Renal cortical epithelial cell (primary cell): ENCODE measurements at places on chromosomes 3 and 15.

DNA sequence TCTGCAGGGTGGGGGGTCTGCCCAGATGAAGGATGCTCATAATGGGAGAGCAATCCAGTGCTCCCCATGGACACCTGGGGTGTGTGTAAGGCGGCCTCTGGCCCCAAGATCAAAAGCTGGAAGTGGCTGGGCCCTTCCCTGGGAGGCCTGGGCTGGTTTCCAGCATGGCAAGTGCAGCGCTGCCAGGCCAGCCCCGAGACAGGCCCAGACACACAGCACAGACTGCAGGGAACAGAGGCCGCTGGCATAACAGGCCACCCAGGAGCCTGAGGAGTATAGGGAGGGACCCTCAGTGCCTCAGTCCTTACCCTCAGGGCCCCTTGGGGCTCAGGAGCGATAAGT lies 10.0 kb downstream of the ITPKA start:
- no peak for DNase-seq

GRCh38 chr3:184016169-184016570 lies 1.5 kb downstream of the ABCC5 start:
- DNase-seq = no peak

GRCh38 chr15:31399544-31400171 lies 73.0 kb downstream of the KLF13 start:
- DNase-seq = no peak

DNA sequence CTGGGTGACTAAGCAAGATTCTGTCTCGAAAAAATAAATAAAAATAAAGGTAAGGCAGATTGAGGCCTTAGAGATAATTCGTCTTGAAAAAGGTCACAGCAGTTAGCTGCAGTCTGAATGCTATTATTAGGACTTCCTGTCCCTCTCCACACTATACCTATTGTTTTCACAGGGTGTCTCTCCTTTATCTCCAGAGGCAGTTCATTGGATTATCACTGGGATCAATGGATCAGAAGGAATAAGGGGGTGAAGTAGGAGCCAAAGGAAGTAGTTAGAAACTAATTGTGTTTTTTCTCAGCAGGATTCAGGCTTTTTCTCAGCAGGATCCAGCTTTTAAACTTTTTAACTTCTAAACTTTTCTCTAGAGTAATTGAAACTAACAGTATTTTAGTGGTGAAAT lies 326.9 kb downstream of the IL5RA start:
- no peak for DNase-seq

- DNase-seq = no peak
Measured at GRCh38 chr15:83398626-83399025, 48.5 kb upstream of the SH3GL3 start.

DNA sequence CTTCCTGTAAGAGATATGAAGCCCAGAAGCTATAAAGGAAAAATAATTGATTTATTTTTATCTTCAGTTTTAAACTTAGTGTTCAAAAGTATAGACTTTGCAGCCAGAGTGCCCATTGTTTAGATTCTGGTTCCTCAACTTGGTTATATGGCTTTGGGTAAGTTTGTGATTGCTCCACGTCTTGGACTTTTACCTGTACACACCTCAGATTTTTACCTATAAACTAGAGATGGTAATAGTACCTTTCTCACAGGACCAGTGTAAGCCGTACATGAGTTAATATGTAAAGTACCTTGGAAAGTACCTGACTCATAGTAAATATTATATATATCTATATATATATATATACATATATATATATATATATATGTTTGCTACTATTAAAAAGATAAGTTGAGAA lies 283.8 kb downstream of the RAP2B start:
- no peak for DNase-seq

- DNase-seq = peak; percentile 79
Measured at GRCh38 chr15:90358124-90359033, 6.3 kb downstream of the ZNF774 start.

DNA sequence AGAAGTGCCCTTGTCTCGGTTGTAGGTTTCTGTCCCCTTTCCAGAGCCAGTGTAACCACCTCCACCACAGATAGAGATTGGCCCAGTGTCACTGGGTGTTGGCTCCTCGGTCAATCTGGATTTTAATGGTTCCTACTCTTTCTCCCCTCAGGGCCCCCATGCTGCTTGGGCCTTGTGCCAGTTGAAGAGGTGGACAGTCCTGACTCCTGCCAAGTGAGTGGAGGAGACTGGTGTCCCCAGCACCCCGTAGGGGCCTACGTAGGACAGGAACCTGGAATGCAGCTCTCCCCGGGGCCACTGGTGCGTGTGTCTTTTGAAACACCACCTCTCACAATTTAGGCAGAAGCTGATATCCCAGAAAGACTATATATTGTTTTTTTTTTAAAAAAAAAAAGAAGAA lies 75.2 kb downstream of the BOC start:
- no peak for DNase-seq

GRCh38 chr3:113736548-113737089 lies 9.4 kb downstream of the NAA50 start:
- DNase-seq = peak; percentile 66

GRCh38 chr3:115996420-115997108 lies 373.3 kb downstream of the GAP43 start:
- peak; percentile 54 for DNase-seq

GRCh38 chr15:81279621-81280485 lies 44.1 kb downstream of the STARD5 start:
- peak; percentile 77 for DNase-seq

DNA sequence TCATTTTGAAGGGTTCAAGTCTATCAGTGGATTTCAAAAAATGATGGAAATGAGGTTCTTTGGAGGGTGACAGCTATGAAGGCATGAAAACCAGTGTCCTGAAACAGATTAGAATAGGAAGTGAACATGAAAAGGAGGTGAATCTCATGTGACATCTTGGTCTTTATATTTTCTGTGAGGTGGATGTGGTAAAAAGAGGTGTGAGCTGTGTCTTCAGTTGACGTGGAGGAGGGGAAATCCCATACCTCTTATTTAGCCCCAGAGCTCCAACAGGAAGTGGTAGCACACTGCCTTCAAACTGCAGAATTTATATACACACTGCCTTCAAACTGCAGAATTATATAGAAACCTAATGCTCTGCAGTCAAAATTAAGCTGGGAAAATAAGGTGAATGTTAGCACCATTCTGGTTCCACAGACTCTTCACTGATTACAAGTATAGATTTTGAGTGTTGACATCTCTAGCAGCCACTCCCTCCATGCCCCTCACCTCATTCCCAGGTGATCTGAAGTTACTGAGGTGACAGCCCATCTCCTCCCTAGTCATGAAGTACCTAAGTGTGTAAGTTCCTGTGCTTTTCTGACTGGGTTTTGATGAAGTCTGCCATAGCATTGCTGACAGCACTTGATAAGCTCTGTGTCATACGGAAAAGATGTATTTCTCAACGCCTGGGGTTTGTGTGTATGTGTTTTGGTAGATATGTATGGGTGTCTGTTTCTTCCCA lies 2.7 kb downstream of the RAB8B start:
- no peak for DNase-seq

- DNase-seq = no peak
Measured at GRCh38 chr15:81752546-81752942, 293.3 kb downstream of the MEX3B start.

DNA sequence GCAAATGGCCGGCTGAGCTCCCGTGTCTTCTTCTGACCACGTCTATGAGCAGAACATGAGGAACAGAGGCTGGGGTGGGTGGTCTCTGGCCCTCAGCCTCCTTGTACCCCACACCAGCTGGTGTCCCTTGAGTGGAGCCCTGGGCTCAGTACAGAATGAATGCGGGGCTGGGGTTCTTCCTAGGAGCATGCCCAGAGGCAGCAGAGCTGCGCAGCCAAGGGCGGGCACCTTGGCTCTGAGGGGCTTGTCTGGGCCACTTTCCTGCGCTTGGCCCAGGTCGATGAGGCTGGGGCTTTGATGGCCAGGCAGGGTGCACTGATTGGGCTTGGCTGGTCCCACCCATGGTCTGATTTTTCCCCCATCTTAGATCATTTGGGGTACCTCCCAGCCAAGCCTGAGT lies 6.4 kb downstream of the SCN5A start:
- no peak for DNase-seq

DNA sequence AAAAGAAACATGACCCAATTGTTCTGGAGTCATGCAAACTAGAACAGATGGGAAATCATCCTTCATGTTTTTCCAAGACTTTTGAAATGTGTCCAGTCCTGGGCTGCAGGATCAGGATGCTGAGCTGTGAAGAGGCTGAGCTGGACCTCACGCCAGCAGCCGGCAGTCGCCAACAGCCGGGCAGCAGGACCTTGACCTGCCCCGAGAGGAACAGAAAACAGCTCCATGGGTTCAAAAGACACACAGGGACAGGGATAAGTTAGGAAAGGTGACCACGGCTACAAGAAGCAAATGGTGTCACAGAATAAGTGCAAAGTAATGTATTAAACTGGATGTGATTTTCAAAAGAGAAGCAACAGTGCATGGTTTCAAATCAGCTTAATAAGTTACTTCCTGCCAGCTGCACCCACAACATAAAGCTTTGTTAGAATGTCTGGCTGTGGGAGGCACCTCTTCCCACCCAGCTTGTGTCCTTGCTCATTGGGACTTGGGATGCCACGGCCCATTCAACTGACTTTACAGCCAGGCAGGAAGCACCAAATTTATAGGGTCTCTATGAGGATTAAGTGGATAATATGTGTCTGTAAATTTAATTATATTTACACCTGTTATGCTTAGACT lies 266.4 kb downstream of the GABRG3 start:
- no peak for DNase-seq

DNA sequence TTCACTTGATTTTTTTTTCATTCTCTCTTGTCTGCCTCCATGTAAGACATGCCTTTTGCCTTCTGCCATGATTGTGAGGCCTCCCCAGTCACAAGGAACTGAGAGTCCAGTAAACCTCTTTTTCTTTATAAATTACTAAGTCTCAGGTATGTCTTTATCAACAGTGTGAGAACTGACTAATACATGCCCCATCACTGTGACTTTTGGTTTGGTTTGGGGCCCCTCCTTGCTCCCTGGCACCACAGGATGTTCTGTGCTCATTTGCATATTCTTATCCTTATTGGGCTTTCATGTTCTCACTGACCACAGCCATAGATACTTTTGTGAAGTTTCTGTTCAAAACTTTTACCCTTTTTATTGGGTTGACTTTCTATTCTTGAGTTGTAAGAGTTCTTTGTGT lies 3.8 kb upstream of the PRR20G start:
- no peak for DNase-seq

- no peak for DNase-seq
Measured at GRCh38 chr15:99247062-99247461, 2.3 kb downstream of the TTC23 start.

GRCh38 chr3:134373271-134374104 lies 759 bp downstream of the AMOTL2 start:
- peak; percentile 84 for DNase-seq
